ENCODE measurements at places on chromosomes 6 and 20.

GRCh38 chr6:137743493-137743892 is 123.6 kb upstream of the TNFAIP3 start:
- DNase-seq, result no peak

DNA sequence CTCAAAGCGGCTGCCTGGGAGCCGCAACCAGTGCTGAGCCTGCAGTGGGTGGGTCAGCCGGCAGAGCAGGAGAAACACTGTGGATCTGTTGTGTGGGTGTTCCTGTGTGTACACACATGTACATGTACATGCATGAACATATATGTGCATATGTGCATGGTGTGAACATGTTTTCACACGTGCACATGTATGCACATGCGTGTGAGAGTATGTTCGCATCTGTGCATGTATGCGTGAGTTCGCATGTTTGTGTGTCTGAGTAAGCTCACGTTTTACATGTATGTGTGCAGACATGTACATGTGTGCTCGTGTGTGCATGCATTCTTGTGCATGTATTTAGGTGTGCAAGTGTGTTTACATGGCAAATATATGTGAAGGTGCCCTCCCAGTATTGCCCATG is 302.6 kb downstream of the CDH4 start:
- DNase-seq, result no peak

DNA sequence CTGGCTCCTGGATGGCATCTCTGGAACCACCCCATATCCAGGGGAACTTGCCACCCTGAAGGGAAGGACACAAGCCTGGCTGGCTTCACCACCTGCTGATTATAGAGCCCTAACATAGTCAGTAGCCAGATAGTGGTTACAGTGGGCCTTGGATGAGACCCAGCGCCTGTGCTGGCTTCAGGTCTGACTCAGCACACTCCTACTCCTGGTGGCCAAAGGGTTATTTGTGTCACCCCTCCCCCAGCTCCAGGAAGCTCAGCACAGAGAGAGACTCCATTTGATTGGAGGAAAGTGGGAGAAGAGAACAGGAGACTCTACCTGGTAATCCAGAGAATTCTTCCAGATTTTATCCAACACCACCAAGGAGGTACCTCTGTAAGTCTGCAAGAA is 12.8 kb downstream of the SNX14 start:
- DNase-seq, result peak; percentile 29

GRCh38 chr6:47769982-47770381 is 11.8 kb upstream of the OPN5 start:
- DNase-seq, result no peak
